ENCODE measurements at places on chromosomes 4 and X. TPM values are rescaled to one million over a fixed set of nuclear protein-coding genes. Genes with fewer than 3 reads are reported as not detected.

Gene S100P
- total RNA-seq: 5.3 TPM

Gene NHS
- total RNA-seq: 2.4 TPM

Gene ABRAXAS1
- 5.4 TPM for total RNA-seq

Gene NWD2
- 0.81 TPM for total RNA-seq

Gene KLB
- total RNA-seq: 0.52 TPM

Gene SERPINA7
- total RNA-seq: not detected

Gene RHOXF2B
- total RNA-seq: not detected

Gene JADE3
- 3.6 TPM for total RNA-seq

Gene FHDC1
- total RNA-seq: 65.1 TPM

Gene ENPEP
- 1.3 TPM for total RNA-seq

Gene XAGE2
- not detected for total RNA-seq

Gene MTM1
- total RNA-seq: 21.0 TPM

Gene CENPVL2
- total RNA-seq: not detected

Gene CSAG3
- not detected for total RNA-seq

Gene ARMCX2
- total RNA-seq: 14.1 TPM

Gene ARHGAP24
- 28.9 TPM for total RNA-seq

Gene OPN1MW2
- total RNA-seq: not detected

Gene PASD1
- total RNA-seq: not detected

Gene FNIP2
- total RNA-seq: 44.4 TPM

Measured in lower leg skin (tissue), 4 donors.